ENCODE measurements at places on chromosomes 6 and 20.

- DNase-seq = no peak
These were observed 60.1 kb downstream of the TRIM38 start for GRCh38 chr6:26022737-26023136.

- no peak for DNase-seq
These were observed 705.9 kb downstream of the MAFB start for GRCh38 chr20:39983183-39983582.

- no peak for DNase-seq
These were observed 42.2 kb downstream of the VSTM2L start for GRCh38 chr20:37945091-37945547.

DNA sequence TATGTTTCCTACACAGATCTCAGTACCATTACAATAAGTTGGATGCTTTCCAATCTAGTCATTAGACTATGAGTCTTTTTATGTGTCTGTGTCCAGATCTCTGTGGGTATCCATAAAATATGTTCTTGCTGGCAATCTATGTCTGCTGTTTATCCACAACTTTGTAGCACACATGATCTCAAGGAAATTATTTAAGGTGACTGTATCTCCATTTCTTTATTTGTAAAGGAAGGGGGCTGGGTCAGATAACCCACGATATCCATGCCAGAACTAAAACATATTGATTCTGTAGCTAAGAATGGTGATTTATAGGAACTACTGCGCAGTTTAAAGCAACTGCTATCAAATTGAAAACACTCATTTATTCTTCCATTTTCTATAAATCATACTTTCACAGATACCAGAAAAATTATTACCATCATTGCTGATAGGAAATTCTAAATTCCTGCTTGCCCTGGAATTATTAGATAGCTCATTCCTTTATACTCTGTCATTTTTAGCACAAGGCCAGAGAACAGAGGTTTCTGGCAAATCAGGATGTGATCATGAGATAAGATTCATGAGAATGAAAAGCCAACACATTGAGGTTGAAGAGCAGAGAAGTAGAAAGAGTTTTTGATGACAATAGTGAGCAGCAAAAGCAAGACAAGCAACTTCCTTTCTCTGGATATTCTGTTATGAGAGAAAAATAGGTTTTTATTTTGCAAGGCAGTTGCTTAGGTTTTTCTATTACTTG lies 851.4 kb upstream of the CITED2 start:
- no peak for DNase-seq

DNA sequence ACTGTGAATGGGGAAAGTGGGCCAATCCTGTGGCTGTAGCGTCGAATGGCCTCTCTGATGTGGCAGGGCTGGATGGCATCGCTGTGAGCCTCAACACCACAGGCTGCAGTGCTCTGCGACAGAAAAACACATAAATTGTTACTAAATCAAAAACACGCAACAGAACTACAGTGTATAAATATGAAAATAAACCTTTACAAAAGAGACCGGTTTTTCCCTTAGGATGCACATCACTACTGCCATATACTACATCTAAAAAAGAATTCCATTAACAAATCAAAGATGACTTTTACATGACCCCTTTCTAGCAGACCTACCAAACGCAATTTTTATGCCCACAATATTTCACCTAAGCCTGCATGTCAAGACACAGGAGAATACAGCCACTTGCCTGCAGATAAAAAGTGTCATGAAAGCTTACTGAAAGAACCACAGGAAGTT lies 395.5 kb upstream of the RUNX2 start:
- no peak for DNase-seq

GRCh38 chr6:960356-960755 lies 267.4 kb upstream of the EXOC2 start:
- no peak for DNase-seq

GRCh38 chr6:127030111-127030510 lies 88.4 kb upstream of the RSPO3 start:
- DNase-seq = no peak

DNA sequence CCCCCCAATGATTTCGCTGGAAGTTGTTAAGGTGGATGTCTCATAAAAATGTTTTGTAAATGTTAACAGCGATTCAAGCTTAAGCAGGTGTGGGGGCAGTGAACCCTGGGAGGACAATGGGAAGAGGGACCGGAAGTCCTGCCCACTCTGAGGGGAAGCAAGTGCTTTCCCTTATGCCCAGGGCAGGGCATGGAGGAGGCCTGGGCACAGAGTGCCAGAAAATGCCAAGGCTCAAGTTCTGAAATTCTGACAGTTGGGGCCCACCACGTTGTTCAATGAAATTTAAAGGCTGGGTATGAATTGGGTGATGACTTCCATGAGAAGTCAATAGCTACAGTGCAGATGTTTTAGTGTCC lies 132.7 kb upstream of the SALL4 start:
- no peak for DNase-seq

GRCh38 chr6:157990321-157991066 lies 8.8 kb downstream of the SYNJ2 start:
- DNase-seq = no peak

DNA sequence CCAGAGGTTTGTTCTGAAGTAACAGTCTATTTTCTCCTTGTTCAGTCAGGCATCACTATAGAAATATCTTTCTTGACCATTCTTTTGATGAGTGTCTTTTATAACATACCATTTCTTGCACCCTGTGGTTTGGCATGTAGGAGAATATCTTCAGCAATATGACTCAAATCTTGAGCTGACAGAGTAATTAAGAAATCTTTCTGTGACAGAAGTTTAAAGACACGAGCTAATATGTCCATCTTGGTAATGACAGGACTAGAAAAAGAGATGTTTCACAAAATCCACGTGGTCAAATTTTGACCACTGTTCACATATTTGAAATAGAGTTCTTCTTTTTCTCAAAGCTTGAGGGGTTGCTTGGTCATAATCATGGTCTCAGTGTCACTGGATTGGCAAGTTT lies 149.9 kb downstream of the MYB start:
- no peak for DNase-seq

- no peak for DNase-seq
These were observed 527.1 kb downstream of the QKI start for GRCh38 chr6:163941624-163941976.

DNA sequence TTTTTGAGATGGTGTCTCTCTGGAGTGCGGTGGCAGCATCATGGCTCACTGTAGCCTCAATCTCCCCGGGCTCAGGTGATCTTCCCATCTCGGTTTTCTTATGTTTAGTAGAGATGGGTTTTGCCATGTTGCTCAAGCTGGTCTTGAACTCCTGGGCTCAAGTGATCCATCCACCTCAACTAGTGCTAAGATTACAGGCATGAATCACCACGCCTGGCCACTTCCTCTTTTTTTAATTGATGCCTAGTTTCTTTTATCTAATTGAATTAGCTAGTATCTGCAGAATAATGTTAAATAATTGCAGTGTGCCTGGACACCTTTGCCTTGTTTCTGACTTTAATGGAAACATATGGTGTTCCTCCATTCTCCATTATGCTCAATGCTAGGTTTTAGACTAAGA lies 38.4 kb upstream of the SLC22A16 start:
- DNase-seq = no peak

DNA sequence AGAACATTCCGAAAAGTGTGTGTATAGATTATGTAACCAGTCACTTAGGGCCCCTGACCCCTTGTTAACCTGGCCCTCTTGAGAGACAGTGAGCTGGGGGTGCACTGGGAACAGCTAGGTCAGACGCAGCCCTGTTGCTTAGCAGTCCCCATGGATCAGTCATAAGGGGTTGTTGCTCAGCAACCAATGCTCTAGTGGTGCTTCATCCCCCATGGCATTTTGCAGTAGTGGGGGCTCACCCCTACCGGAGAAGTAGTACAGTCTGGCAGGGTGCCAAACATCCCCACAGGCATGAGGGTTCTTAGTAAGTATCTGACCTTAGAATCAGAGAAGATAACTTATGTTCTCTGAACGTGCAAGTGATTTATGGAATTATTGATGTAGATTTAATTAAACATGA lies 12.3 kb downstream of the PKIB start:
- no peak for DNase-seq

All from occipital lobe (tissue), 3 donors.